ENCODE measurements at places on chromosomes 7 and 10.

DNA sequence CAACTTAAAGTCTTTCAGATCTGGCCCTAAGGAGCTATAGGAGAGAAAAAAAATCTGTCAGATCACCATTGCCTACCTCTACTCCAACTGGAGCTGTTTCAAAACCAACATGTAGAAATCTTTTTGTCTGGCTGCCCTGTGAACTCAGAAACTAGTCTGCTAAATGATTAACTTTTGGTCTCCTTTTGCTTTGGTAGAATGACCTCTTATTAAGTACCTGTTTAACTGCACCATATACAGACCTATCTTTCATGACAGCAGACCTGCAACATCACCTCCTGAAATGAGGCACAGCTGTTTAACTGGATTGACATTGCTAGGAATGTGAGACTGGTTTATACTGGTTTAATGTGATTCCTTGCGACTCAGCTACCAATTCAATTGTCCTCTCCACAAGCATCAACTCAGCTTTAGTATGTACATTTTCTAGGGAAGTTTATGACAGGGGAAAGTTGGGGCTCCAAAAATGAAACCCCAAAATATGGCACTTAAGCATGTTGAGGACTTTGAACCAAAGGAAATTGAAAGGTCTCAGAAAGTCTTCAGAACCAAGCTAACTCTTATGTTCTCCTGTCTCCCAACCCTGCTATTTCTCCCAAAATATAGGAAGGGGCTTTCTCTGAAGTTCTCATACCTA is 1.8 kb downstream of the CYP3A43 start:
- DNase-seq, result no peak

DNA sequence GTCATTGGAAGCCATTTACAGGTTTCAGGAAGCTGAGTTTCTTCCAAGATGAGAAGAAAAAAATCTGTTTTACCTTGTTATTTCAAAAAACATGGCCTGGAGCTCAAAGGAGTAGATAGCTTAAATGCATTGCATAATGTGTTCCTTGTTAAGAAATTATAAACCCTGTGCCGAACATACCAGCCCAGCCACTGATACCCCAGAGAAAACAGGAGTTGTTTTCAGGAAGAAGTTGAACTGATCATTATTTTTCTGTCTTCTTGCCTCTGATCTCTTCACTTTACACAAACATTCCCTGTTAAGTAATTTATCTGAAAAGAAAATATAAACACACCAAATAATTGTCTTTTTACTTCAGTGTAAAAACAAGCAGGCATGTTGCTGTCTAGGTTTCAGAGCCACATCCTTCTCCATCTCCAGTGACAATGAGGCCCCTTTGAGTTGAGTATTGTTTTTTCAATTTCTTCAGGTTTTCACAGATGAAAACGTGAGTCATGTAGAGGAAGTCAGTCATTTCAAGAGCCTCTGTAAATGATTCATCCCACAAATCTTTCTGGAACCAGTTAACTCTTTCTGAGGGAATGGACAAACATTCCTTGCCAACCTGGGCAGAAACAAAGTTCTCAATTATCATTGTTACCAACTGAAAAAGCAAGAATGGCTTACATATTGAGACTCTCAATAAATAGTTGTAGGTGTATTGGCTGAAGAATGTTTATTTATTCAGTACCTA is 244.2 kb downstream of the IPMK start:
- no peak for DNase-seq

GRCh38 chr10:3898821-3899220 is 113.8 kb upstream of the KLF6 start:
- DNase-seq, result no peak

- DNase-seq, result no peak
These were observed 50.1 kb upstream of the HDAC9 start for GRCh38 chr7:18445483-18445882.
